ENCODE measurements at places on chromosomes 2 and 18.
A peak's percentile ranks its signal among the peaks of the same experiment; 100 is the strongest.

DNA sequence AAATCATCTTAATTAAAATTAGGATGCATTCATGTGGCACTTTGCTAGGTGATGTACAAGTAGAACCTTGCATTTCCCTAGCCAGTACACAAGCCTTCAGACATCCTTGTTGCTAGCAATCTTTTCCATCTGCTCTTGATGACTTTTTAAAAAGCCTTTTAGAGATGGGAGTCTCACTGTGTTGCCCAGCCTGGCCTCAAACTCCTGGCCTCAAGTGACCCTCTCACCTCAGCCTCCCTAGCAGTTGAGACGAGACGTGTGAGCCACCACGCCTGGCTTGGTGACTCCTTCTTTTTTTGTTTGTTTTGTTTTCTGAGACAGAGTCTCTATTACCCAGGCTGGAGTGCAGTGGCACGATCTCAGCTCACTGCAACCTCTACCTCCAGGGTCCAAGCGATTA lies 1.7 kb upstream of the CCDC88A start:
- no peak for DNase-seq

GRCh38 chr2:85718009-85718391 lies 23.8 kb downstream of the GNLY start:
- DNase-seq: peak; percentile 55

DNA sequence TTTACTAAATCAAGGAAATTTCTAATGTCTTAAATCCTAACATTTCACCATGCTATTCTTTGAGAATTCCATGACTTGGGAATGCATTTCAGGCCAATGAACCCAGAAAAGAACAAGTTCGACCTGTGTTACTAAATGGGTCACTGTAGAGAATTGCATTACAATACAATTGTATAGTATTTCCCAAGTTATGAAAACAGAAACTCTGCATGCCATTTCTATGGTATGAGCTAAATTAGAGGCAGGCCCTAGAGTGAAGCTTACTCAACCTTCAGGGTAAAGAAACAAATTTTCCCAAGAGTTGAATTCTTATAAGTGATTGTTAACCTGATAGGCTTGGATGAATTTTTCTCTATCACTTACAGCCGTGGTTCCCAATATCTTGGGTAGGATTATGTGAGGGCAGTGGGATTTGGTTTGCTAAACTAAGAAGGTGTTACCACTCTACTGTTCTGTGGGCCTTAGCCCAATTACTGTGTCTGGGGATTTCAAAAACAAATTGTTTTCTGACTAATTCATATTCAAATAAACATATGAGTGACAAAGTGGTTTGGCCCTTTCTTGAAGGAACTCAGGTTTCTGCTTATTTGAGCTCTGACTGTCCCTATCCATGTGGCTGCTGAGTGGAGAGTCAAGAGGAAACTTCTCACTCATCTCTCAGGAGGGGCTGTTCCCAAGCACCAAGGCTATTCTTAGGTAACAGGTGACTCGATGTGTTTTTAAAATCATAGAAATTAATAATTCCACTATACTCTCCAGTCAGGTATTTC lies 11.2 kb upstream of the SERPINB7 start:
- DNase-seq: no peak

DNA sequence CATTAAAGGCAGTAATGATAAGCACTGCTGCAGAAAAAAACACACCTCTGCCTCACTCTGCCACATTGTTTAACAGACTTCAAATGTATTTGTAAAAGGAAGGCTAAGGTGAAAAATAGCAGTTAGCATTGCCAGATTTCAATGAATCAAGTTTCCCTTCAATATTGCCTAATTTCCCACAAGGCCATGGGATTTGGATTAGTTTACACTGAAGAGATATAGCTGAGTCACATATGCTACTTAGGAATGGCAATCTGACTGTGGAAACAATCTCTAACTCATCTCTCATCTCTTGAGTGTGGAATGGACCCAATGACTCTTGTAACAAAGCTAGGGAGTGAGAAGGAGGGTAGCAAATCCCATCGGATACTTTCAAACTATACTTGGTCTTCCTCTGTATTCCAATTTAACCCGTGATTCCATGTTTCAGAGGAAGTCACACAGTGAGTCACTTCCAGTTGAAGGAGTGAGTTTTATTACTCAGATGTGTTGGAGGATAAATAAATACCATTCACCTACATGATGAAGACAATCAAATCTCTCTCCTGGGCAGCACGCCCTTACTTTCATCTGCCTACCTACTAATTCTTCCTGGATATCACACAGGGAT lies 5.1 kb downstream of the B4GALT6 start:
- DNase-seq: no peak

DNA sequence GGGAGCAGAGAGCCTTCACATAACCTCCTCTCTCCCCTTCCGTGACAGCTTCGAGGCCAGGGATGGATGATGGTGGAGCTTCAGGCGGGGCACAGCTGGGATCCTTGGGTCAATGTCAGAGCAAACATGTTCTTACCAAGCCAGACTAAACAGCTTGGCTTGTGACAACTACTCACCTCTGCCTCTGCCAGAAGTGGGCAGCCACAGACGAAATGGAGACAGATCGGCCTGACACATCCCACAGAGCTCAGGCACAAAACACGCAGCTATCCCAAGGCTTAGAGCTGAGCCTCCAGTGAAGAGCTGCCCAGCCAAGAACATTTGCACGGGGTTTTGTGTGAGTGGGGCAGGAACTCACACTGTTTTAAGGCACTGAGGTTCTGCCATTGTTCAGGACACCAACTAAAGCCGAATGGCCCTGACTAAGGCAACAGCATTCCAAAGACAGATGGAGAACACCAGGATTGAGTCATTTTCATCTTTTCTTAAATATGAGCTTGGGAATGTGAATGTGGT lies 12.8 kb downstream of the PXDN start:
- no peak for DNase-seq

DNA sequence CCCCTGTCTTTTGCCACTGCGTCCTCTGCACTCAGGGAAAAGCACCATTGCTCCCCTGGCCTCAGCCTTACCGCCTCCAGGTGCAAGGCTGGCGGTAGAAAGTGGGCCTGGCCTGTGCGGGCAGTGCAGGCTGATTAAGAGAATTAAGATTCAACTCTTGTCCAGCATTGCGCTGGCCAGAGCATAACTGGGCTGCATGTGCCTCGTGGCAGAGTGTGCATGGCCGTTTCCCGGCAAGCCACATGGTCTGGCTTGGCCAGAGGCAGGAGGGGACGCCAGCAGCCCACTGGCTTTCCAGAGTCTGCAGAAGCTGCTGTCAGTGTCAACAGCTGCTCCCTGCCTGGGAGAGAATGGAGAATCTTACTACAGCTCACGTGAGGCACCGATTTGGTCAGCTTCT lies 12.3 kb downstream of the NTSR2 start:
- DNase-seq: no peak

- DNase-seq: no peak
Observed at GRCh38 chr2:46784278-46784677, 131.3 kb downstream of the MCFD2 start.

DNA sequence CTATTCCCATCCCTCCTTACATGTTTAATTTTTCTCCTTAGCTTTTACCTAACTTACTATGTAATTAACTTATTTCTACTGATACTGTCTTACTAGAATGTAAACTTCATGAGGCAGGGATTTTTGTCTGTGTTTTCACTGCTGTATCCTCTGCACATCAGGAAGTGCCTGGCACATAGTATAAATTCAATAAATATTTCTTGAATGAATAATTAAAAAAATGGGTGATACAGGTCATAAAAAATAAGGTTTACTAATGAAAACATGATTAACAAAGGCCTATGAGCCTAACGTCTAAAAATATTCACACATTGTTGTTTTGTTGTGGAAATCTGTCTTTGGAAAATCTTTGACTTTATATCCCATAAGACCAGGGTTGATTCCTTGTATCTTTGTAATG lies 4.5 kb downstream of the RBKS start:
- DNase-seq: no peak

- DNase-seq: no peak
Observed at GRCh38 chr2:170047331-170048065, 130.4 kb upstream of the MYO3B start.

DNA sequence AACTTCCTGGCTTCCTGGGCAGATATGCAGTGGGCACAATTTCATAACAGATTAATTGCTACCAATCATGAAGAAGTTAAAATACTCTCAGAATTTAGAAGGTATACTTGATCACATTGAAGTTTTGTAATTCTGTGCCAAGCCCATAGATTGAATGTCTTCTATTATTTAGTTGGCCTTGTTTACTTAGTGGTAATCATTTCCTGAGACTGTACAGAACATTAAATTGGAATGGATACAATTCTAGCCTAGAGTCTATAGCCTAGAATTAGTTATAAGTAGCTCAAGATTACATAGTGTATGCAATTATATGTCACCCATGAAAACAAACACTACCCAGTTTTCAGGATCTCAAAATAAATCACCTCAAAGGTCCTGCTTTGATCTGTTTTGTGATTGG lies 615.8 kb downstream of the XIRP2 start:
- DNase-seq: no peak

DNA sequence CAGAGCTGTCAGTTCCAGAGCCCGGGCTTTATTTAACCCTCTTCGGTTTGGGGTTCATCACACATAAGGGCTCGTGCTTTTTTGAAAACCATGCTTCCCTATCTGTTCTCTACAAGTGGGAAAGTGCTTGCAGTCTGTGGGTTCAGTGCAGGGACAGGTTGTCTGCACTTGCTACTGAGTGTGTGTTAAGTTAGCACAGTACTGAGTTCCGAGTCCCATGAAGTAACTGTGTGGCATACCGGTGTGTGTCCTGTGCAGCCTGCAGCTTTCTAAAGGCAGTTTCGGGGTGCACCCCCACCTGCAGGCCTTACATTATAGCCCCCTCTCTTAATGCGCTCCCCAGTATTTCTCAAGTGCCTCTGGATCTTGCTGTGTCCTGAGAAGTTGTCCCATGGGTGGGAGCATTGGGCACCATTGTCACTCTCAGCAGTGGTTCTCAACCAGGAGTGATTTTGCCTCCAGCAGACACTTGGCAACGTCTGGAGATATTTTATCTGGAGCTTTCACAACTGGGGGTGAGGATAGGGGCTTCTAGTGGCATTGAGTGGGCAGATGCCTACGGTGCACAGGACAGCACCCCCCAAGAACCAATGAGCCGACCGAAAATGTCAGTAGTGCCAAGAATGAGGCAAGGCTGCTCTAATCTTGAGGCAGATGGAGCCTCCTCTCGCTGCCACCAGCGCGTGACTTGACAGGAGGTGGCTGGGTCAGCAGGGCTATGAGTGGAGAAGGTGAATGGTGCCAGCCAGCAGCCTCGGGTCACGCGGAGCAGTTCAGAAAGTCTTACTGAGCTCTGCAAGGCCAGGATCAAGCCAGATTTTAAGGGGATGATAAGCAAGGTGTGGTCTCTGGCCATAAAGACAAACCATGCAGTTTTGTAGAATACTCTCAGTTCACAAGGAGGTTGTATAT lies 152.2 kb downstream of the SMAD7 start:
- no peak for DNase-seq
